ENCODE measurements at places on chromosomes 13 and 19.

GRCh38 chr19:35128398-35129057, 6.3 kb downstream of the LGI4 start:
- no peak for DNase-seq

DNA sequence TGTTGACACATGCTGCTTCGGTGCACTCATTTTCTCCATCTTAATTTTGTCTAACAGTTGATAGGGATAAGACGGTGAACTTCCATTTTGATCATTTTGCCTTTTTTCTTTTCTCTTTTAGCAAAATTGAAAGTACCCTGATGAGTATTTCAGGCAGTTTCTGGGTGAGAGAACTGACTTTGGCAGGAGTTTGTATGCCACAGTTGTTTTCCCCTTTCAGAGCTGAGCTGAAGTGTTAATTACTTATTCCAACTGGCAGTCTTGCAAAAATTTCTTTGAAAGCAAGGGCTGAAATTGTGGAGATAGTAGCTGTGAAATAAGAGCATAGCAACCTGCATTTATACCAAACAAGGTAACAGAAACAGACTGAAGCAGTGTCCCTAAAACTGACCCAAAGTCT, 180.2 kb downstream of the SLITRK5 start:
- DNase-seq = no peak

DNA sequence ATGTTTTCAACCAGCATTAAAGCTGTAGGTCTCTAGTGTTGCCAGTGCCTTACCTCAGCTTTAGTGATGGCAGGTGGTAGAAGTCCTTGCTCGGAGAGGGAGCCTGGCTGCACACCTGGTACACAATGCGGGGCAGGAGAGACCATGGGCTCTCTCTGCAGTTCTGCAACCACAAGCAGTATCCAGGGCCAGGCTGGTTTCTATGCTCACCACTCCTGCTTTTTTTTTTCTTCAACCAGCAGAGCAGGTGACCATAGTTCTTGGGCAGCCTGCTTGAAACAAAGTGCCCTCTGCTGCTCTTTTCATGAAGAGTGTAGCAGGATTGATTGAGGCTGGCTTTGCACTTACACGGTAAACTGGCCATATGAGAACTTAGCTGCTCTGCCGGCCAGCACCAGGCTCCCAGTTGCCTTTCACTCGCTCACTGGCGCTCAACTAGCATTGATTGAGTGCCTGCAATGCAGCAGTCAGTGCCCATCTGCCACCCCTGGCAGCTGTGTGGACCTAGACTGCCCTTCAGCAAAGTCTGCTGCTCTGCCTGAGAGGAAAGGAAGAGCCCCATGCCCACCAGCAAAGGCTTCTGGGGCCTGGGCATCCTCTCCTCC, 4.4 kb upstream of the CHAMP1 start:
- no peak for DNase-seq

DNA sequence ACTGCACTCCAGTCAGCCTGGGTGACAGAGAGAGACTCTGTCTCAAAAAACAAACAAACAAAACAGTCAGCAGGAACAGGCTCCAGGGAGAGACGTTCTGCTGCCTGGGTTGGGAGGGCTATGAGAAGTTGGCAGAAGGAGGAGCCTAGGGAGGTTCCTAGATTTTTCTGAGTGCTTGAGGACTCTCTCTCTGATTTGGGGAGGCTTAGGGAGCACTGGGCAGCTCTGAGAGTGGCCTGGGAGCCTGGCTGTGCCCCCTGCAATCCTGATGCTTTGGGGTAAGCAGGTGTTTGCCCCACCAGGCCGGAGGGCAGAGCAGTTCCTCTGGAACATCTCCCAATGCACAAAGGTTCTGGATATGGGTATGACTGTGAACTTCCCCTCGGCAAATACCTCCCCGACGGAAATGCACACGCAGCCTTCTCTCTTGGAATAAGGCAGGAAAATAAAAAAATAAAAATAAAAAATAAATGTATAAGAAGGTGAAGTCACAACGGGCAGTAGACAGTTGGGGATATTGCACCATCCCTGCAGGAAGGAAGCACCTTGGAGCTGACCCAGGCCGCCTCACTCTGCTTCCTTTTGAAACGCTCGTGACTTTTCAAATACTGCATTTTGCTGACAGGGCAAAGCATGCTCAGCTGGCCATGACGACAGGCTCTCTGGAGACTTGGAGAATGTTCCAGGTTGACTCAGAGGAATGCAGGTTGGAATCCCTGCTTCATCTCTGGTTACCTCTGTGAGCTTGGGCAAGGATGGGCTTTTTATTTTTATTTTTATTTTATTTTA, 26.5 kb upstream of the HOMER3 start:
- DNase-seq = peak; percentile 65

- DNase-seq = no peak
Observed at GRCh38 chr13:40228990-40229389, 437.5 kb downstream of the FOXO1 start.
